ENCODE measurements at places on chromosomes 6 and 20.

DNA sequence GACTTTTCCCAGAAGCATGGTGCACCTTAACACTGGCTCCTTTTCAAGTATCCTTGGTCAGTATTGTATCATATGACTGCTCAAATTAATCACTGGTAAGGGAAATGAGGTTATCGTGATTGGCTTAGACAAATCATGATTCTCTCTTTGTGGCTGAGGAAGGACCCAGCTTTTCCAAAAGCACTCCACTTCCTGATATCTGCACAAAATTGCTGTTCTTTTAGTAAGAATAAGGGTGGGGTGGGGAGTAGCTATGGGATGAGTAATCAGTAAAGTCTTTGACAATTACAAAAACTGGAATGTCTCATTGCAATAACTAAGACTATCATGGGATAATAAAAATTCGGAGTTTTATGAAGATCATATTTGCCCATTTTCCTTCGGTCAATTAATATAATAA lies 9.0 kb upstream of the RIPPLY2 start:
- no peak for DNase-seq

- no peak for DNase-seq
Measured at GRCh38 chr6:82086944-82087343, 160.6 kb downstream of the IBTK start.

DNA sequence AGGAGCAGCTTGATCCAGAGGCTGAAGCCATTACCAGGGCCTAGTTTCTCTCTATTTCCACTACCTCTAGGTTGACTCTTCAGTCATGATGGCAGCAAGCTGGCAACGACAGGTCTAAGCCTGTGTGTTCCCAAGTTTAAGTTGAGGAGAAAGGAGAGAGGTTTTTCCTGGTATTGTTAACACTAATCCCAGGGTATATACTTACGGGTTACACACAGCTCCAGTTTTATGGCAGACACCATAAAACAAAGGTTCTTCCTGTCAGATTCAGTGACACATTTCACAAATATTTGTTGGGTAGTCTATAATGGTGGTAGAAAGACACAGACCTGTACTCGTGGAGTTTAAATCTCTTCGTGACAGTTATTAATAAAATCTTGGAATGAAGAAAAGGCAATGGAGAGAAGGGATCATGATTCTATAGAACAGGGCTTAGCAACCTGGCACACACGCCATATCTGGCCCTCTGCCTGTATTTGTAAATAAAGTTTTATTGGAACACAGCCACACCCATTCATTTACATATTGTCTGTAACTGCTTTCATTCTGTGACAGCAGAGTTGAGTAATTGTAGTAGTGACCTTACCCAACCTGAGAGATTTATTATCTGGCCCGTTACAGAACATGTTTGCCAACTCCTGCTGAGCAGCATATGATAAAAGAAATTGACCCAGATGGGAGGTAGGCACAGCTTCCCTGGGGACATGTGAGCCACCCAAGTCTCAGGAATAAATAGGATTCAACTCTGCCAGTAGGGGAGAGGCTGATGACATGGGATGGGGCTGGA lies 323.3 kb downstream of the CDH4 start:
- no peak for DNase-seq

DNA sequence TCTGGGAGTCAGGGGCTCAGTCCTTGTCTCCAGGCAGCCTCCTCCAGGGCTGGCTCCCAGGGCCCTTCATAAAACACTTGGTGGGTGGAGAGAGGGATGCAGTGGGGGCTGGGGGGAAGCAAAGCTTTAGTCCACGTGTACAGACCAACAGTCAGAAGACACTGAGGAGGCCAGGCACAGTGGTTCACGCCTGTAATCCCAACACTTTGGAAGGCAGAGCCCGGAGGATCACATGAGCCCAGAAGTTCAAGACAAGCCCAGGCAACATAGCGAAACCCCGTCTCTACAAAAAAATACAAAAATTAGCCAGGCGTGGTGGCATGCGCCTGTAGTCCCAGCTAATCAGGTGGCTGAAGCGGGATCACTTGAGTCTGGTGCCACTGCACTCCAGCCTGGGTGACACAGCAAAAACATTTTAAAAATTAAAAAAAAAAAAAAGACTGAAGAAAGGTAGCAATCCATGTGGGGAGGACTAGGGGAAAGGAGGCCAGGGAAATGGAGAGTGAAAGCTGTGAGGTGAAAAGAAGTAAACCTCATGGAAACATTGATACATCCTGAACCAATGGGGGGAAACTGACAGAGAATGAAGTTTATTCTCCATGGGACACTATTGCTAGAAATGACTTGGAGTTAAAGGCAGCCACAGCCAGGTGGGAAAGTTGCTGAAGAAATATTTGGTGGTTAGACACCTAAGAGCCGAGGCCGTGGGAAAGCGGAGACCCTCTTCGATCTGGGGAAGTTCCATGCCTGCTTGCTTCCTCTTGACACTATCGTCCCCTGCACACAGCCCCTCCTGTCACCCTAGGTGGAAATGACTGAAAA lies 35.4 kb downstream of the PIM1 start:
- peak; percentile 52 for DNase-seq

- no peak for DNase-seq
Measured at GRCh38 chr20:38228436-38228835, 32.1 kb downstream of the KIAA1755 start.
